ENCODE measurements at places on chromosomes 3 and 15. TPM values are rescaled to one million over a fixed set of nuclear protein-coding genes. Genes with fewer than 3 reads are reported as not detected.

The ERC2 gene
- total RNA-seq: 2.8 TPM

The LSG1 gene
- total RNA-seq: 94.8 TPM

The NANOGP8 gene
- total RNA-seq: not detected

The ADAMTS9 gene
- total RNA-seq: 392 TPM

The KLHL40 gene
- total RNA-seq: under 0.01 TPM

The TMCO5A gene
- total RNA-seq: not detected

The FBXO40 gene
- not detected for total RNA-seq

The LRRC2 gene
- 0.14 TPM for total RNA-seq

Data from thoracic aorta endothelial cell (primary cell).